Naive B cell (primary cell): ENCODE measurements at places on chromosomes 12 and 14.
A peak's percentile ranks its signal among the peaks of the same experiment; 100 is the strongest.

- no peak for DNase-seq
These were observed 602 bp downstream of the CHFR start for GRCh38 chr12:132886529-132887477.

GRCh38 chr12:95623554-95624170, 72.4 kb upstream of the USP44 start:
- no peak for DNase-seq

DNA sequence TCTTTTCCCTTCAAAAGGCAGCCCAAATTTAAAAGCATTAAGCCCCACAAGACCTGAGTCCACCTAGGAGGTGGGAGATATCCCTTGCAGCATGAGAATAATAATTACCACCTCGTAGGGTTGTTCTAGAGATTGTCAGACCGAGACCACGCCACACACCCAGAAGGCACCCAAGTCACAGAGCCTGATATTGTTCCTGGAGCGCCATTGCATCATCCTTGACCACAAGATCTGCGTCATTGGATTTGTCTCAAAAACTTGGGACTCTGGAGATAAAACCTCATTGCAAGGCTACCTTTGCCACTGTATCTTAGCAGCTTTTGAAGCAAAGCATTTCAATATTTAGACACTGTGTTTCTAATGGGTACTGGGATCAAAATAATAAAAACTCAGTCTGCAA, 29.4 kb upstream of the PPP2R5C start:
- no peak for DNase-seq

DNA sequence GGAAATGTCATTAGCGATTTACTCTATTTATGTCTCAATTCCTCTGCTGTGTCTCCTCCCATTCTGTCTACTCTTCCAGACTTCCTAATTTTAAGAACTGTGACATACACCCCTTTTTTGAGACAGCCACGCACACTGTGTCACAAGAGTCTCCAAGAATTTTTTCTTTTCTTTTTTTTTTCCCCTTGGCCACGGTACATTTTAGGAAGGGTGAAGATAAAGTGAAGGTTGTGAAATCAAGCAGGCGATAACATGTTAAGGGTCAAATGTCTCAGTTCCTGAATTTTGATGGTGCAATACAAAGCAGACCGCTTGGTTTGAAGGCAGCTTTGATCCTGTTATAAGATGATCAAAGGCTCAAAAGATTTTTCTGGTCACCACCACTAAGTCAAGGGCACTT, 4.3 kb downstream of the OLR1 start:
- no peak for DNase-seq

DNA sequence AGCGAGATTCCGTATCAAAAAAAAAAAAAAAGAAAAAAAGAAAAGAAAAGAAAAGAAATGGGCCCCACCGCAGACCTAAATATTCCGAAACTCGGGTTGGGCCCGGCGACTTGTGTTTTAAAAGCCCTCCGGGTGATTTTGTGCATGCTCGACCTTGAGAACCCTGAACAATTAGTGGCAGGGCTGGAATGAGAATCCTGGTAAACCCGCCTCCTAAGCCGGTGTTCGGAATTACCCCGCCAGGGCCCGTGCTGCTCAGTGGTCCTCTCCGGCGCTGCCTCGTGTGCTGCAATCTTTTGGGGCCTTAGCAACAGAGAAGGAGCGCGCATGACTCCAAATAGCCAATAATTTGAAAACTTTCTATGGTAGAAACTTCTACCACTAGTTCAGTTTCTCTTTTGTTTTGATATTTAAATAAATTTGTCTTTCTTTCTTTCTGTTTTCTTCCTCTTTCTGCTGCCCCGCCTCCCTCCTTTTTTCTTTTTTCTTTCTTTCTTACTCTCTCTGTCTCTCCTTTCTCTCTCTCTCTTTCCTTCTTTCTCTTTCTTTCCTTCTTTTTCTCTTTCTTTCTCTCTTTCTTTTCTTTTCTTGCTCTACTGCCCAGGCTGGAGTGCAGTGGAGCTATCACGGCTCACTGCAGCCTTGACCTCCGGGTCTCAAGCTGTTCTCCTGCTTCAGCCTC, 1.5 kb upstream of the GALNT6 start:
- peak; percentile 59 for DNase-seq

DNA sequence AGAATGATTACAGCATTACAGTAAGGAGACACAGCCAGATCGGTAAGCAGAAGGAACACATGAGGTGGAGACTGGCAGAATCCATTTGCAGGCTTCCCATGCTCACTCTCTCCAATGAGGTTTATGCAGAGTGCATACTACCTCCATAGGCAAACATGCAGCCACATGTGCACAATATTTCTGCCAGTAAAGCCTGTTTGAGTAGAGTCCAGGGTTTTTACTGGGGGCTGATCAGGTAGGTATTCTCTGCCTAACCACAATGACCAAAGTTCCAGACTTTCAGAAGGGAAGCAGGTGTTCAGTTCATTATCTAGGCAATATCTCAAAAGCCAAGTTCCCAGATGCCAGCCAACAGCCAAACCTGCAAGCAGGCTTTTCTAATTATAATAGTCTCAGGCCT, 31.1 kb downstream of the INTS13 start:
- DNase-seq = no peak

DNA sequence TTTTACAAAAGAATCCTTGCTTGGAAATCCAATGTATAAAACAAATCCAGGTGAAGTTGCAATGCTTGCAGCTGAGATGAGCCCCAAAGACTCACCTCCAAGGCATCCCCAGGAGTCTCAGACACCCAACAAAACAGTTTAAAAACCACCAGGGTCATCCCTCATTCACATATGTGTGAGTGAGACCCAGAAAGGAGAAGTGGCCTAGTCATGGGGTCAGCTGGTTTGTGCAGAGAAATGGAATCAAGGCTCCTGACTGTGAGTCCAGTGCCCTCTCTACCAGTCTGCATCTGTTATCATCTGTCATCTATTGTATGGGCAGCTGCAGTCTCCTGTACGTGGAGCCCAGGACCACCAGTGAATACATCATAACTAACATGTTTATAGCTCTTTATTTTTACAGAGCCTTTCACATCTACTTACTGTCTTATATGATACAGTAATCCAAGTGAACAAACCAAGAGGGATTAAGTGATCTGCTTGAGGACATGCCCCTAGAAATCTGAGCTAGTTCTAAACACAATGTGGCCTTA, 27.1 kb downstream of the PLEKHG7 start:
- no peak for DNase-seq

- no peak for DNase-seq
These were observed 73.2 kb upstream of the SSTR1 start for GRCh38 chr14:38134416-38135030.

GRCh38 chr12:113949321-113950305, 16.5 kb downstream of the RBM19 start:
- DNase-seq = no peak

DNA sequence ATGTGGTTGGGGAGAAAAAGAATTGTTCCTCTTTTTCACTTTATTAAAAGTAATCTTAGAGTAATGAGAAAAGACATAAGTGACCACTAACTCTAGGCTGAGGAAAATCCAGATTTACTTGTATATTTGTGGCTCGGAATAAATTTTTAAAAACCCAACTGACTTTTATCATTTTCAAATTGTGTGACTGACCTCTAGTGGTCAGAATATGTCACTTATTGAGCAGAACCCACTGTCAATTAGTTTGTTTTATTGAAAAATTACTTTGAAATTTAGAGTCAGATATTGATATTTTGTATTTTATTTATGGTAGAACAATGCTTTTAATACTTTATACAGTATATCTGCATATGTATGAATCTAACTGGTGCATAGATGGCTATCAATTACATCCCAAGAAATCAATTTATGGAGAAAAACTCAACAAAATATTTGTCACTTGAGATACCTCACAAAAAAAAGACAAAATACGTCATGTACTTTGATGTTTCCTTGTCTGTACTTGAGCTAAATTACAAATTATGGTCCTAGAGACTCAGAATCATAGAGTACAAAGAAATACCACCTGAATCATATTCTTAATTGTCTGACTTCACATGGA, 229.4 kb downstream of the CNTN1 start:
- DNase-seq = no peak
